Breast epithelium (tissue), 4 donors: ENCODE measurements at places on chromosomes 4 and X. TPM values are rescaled to one million over a fixed set of nuclear protein-coding genes. Genes with fewer than 3 reads are reported as not detected.

DNA sequence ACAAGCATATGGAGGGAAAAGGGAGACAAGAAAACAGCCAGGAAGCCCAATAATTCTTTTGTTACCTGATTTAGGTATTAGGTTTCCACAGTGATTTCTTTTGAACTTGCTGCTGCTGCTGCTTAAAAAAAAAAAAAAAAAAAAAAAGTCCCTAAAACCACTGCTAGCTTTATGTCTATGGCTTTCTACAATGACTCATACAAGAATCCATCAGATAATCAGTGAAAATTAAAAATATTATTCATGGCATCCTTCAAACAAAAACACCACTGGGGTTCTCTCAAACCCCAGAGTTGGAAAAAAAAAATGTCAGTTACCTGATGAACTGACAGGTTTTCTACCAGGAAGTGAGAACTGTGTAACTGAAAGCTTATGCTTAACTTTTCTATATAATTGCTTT is 14.3 kb downstream of the EPHA5 start:
- no peaks in the 10 kb centered on the region for H3K4me1 ChIP-seq
- no peaks in the 10 kb centered on the region for H3K36me3 ChIP-seq
- H3K27ac ChIP-seq = no peak overlapping the region
- H3K4me3 ChIP-seq = no peak overlapping the region

DNA sequence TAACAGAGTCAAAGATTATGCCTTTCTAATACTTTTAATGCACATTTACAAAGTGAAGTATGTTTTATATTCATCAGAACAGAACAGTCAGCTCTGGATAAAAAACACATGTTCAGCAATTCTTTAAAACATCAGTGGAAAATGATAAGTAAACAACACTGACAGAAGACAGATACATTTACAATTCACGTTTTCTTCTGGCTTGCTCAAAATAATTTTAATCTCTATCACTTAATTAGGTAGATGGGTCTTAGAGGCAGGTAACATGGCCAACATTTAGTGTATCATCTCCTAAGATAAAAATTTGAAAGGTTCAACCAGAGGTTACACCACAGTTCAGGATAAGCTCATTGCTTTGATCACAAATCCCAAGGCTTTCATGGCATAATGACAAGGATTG is 156.8 kb upstream of the MAB21L2 start:
- no peaks in the 10 kb centered on the region for H3K36me3 ChIP-seq
- DNase-seq = no peak
- H3K4me1 ChIP-seq = no peaks in the 10 kb centered on the region
- no peaks in the 10 kb centered on the region for H3K27me3 ChIP-seq
- H3K4me3 ChIP-seq = no peak overlapping the region
- H3K27ac ChIP-seq = no peak overlapping the region

DNA sequence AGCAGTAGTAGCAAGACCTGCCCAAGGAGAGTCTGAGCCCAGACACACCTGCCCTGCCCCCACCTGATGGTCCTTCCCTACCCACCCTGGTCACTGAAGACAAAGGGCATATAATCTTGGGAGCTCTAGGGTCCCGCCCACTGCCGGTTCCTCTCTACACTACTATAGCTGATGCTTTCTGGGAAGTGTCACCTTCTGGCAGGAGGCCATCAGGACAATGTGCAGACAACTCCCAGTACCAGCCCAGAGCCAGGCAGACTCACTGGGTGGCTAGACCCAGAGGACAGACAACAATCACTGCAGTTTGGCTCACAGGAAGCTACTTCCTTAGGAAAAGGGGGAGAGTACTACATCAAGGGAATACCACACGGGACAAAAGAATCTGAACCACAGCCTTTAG is 312.7 kb downstream of the SPRY1 start:
- no peak for DNase-seq
- H3K36me3 ChIP-seq = no peaks in the 10 kb centered on the region
- H3K27me3 ChIP-seq = no peaks in the 10 kb centered on the region
- no peaks in the 10 kb centered on the region for H3K4me1 ChIP-seq
- H3K27ac ChIP-seq = no peak overlapping the region

- no peak overlapping the region for H3K4me3 ChIP-seq
- no peaks in the 10 kb centered on the region for H3K4me1 ChIP-seq
- no peak overlapping the region for H3K27ac ChIP-seq
- no peaks in the 10 kb centered on the region for H3K36me3 ChIP-seq
These were observed 144.8 kb upstream of the SLIT2 start for GRCh38 chr4:20106921-20107320.

DNA sequence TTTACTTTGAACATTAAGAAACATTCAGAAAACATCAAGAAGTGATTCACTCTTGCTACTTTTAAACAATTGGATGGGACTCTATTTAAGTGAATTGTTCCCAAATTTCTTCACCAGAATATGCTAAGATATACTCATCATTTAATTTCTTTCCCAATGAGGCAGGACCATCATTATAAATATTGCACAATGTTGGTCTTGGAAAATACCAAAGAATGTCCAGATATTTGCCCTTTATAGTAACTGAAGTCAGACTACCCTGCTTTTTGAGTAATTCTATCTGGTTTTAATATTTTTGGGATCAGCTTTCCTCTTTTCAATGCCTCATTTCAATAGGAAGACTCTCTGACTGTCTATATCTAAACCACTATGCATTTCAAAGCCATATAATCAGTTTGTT is 129.4 kb upstream of the TENM3 start:
- H3K4me1 ChIP-seq = no peaks in the 10 kb centered on the region
- H3K27me3 ChIP-seq = no peaks in the 10 kb centered on the region
- no peak for DNase-seq
- H3K27ac ChIP-seq = no peak overlapping the region

DNA sequence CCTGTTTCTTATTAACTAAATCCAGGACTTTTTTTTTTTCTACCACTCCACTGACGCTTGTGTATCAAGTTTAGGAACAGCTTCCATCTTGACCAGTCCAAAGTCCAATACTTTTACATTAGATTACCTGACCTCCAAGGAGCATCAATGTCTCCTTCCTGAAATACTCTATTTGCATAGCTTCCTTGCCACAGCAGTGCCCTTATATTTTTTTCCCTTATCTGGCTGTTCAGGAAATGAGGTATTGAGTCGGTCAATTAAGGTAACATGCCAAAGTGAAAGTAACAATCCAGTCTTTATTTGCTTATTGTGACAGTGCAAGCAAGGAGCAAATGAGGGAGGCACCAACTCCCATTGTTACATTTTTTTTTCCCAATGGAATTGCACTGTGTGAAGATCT is 730.8 kb upstream of the NDST4 start:
- DNase-seq = no peak
- no peaks in the 10 kb centered on the region for H3K36me3 ChIP-seq
- no peaks in the 10 kb centered on the region for H3K27me3 ChIP-seq

DNA sequence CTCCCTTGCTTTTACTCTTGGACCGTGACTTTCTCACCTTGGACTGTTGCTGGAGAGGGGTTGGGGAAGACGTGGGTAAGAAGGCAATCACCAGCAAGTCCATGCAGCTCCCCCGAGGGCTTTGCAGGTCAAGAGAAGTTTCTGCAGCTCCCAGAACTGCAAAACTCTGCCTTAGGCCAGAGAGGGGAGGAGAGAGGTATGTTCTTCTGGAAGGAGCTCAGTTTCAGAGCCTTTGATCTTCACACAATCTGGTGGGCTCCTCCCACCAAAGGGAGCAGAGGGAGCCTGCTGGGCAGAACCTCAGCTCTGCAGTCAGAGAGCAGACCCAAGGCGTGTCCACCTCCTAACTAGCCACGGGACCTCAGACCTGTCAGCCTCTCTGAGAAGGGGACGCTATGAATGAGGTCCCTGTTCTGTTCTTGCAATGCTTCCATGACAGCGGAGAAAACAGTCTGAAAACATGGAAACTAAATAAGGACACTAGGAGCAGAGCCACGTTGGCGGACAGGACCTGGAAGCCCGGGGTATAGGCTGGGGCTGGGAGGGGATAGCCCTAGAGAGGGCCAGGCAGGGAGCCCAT is 92.8 kb downstream of the EVC2 start:
- no peaks in the 10 kb centered on the region for H3K27me3 ChIP-seq
- no peaks in the 10 kb centered on the region for H3K36me3 ChIP-seq
- no peak overlapping the region for H3K27ac ChIP-seq
- H3K4me3 ChIP-seq = no peak overlapping the region
- no peaks in the 10 kb centered on the region for H3K4me1 ChIP-seq

DNA sequence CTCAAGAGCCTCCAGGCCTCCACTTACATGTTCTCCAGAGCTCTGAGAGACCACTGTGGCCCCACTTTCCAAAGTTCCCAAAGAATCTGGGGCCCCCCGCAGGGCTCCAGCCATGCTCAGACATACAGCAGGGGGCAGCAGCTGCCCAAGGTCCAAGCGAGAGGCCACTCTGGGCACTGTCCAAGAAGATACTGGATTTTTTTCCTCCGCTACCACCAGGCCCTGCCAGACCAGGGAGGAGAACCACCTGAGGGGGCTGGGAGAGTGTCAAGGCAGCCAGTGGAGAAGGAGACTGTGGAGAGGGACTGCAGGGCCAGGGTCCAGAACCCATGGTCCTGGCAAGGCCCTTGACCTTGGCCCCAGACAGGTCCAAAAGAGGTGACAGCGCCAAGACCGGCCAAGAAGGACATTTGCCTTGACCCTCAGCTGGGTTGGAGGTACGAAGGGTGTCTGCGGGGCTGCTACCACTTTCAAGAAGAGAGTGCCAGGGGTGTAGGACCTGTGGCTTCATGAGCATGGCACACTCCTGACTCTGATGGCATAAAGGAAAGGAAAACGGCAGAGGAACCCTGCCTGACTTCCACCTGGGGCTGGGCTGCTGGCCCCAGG is 5.3 kb downstream of the EMD start:
- no peaks in the 10 kb centered on the region for H3K27me3 ChIP-seq
- H3K36me3 ChIP-seq = no peaks in the 10 kb centered on the region
- H3K4me3 ChIP-seq = no peak overlapping the region
- no peak for DNase-seq
- H3K27ac ChIP-seq = no peak overlapping the region

- no peaks in the 10 kb centered on the region for H3K27me3 ChIP-seq
- peaks cover 11% of the 10 kb centered on the region for H3K4me1 ChIP-seq
- DNase-seq = no peak
- no peak overlapping the region for H3K27ac ChIP-seq
- H3K36me3 ChIP-seq = no peaks in the 10 kb centered on the region
These were observed 13.6 kb upstream of the TBC1D14 start for GRCh38 chr4:6896035-6896434.

S100P gene
- total RNA-seq = not detected

COL4A6 gene
- 10.7 TPM for total RNA-seq

CITED1 gene
- total RNA-seq = 28.2 TPM

INTU gene
- total RNA-seq = 11.1 TPM

SSX4B gene
- total RNA-seq = not detected

CA5B gene
- total RNA-seq = 16.1 TPM

APLN gene
- total RNA-seq = 4.5 TPM

UGT2B11 gene
- total RNA-seq = not detected
